Stimulated activated CD4-positive, alpha-beta T cell treated with anti-CD3 and anti-CD28 coated beads, Interleukin-12 subunit alpha, Interleukin-12 subunit beta, amount 100 ng/mL, for 48 hours (primary cell): ENCODE measurements at places on chromosomes 13 and 19.
A peak's percentile ranks its signal among the peaks of the same experiment; 100 is the strongest.

- DNase-seq, result no peak
These were observed 485.2 kb downstream of the ZNF536 start for GRCh38 chr19:30857388-30857787.

DNA sequence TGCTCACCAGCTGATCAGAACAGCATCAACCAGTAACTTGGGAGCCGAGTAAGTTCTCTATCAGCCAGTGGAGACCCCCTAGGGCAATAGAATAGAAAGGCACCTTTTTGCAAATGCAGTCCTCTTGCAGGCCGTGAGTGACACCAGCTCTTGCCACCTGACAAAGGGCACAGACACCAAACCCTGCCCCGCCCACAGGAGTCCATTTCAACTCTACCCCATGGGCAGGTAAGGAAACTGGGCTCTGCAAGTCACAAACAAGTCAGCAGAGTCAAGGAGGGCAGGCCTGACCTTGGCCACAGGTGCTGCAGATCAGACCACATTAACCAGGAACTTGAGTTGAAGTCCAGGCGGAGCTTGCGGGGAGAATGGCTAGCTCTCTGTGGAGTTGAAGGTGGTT lies 77.4 kb upstream of the SPATA13 start:
- no peak for DNase-seq

DNA sequence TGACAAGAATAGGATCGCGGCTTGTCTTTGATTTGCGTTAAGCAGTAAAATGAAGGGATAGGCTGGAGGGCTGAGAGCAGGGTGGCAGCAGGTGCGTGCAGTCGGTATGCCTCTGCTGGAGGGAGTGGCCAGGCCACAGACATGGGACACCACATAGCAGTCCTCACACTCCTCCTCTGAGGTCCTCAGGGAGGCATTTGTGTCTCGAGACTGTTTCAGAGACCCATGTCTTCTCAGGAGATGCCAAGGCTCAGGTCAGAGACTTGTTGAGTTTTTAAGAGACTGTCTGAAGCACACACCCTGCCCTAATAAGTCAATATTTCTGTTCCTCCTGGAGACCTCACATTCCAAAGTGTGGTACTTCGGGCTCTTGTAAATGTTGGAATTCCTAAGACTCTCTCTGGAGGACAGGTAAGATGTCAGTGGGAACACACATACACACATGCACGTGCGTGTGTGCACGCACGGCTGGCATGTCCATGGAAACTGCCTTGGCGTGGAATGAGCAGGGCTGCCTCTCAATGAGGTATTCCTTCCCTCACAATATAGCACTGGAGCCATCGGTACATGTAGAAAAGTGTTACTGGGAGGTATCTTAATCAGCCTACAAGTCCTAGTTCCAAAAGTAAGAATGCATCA lies 46.4 kb downstream of the COL4A2 start:
- DNase-seq, result no peak

DNA sequence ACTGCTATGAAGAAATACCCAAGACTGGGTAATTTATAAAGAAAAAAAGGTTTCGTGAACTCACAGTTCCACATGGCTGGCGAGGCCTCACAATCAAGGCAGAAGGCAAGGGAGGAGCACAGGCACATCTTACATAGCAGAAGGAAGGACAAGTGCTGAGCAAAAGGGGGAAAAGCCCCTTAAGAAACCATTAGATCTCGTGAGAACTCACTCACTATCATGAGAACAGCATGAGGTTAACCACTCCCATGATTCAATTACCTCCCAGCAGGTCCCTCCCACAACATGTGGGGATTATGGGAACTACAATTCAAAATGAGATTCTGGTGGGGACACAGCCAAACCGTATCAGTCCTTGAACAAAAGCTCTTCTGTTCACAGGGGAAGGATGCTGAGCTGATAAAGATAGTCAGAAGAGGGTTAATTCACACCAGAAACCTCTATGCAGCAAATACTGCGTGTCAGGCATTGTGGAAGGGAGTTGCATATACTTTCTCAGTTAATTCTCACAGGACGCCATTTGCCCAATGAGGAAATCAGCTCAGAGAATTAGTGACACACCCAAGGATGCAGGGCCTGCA lies 246.2 kb downstream of the FOXO1 start:
- DNase-seq, result no peak

GRCh38 chr19:44903602-44904425 lies 1.8 kb upstream of the APOE start:
- DNase-seq, result peak; percentile 89

DNA sequence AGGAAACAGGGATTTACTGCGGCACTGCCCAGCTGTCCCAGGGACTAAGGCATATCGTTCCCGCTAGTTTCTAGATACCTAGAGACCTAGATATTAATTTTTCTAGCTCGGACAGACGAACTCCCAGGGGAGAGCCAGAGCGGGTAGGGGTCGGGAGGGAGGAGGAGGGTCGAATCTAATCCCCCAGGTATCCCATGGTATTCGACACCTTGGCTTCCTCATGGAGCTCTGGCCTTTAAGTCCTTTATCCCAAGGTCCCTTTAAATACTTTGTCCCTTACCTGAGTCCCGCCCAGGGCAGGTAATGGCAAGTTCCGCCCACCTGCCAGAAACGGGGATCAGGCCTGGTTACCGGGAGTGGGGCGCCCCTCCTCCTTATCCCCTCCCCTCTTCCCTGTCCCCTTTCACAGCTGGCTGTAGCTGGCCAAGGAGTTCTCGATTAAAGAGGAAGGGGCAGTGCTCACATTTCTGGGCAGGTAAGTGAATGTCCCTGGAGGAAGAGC lies at the start of gene PRRG2:
TSS of gene PRRG2 (plus strand) at position 310 of the 502 bp plus-strand sequence. CDS start 1,904 bp downstream, outside the sequence.
- no peak for DNase-seq

GRCh38 chr19:43286096-43286495 lies 16.8 kb upstream of the PSG9 start:
- no peak for DNase-seq

- DNase-seq, result no peak
These were observed 44.8 kb downstream of the PEX11G start for GRCh38 chr19:7444042-7444441.

DNA sequence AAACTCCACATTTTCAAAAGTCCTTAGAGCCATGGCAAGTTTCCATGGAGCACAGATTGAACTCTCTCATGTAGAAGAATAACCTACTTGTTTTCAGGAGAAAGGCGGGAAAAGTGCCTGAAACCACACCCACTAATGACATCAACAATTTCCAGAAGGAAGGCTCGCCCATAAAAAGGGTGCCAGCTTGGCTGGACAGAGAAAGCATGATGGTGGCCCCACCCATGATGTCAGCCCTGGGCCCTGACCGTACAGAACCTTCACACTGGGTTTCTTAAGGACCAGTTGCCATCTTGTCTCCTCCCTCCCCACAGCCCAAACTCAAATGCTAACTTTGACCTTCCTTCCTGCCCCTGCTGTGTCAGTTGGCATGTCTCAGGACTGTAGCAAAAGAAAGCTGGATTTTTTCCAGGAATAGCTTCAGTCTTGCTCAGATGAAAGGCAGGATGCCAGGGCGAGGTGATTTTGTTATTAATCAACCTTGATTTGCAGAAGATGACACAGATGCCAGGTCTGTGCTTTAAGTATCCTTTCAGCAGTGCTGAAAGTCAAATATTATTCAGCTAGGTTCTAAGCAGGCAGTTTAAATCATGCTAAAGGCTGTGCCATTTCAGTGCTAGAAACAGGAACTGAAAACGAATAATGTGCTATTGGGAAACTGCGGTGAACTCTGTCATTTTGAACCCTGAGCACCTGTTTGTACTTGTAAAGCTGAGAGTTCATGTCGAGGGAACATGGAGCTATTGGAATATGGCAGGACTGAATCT lies 89.5 kb upstream of the RFC3 start:
- DNase-seq, result no peak

GRCh38 chr13:80957019-80957655 lies 616.2 kb upstream of the SPRY2 start:
- no peak for DNase-seq

- DNase-seq, result no peak
These were observed 45.7 kb upstream of the RNF113B start for GRCh38 chr13:98222816-98223215.

DNA sequence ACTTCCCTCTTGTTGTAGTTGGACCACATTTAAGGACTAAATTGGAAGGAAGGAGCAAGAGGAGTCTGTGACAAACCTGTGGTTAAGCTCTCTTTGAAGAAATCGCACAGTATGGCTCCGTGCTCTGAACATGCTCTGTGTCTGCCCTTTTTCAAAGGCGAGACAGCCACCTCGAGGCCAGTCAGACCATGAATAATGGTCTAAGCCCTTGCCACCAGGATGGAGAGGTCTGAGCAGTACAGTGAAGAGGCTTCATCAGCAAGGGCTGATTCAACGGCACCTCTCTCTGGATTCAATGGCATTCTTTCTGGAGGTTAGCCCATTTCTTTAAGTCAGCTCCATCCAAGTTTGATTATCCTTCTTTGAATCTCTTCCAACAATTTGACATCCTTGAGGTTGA lies 30.9 kb downstream of the FAM216B start:
- DNase-seq, result no peak

DNA sequence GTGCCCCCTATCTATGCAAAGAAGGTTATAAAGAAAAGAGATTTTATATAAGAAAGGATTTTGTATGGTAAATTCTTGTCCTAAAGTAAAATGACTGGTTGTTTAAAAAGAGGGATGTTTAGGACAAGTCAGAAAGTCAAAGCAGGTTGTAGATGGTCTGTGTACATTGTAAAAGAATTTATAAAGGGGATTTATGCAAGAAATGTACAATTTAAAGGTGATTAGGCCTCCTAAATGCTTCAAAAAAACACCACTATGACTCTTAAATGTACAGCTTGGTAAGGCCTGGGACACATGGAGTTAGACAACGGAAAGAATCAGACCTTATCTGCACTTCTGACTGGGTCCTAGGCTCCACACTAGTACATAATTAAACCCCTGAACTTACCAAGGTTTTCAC lies 19.3 kb upstream of the C13orf42 start:
- no peak for DNase-seq

GRCh38 chr19:1017115-1017905 lies 3.6 kb downstream of the TMEM259 start:
- DNase-seq, result no peak

GRCh38 chr13:52449331-52450011 lies 963 bp downstream of the VPS36 start:
- DNase-seq, result no peak

DNA sequence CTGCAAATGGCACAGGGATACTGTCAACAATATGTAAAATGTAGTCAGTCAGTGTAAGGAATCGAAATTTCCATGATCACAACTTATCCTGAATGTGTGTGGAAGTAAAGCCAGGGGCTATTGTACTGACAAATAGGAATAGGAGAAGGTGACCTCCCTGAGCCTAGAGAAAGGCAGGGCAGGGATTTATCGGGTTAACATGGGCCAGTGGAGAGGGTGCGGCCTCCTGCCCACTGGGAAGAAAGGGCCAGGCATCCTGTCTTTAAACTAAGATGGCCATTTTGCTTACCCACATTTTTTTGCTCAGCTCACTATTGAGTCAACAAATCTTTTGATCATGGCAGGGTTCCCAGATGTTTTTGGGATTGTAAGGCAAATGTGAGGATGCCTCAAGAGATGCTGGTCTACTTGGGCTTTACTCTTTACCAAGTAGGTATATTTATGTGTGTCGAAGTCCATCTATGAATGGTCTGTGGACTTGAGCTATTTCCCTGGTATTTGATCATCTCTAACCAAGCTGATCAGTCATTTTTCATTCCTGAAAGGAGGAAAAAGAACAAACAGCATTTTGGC lies 116.6 kb upstream of the RNF113B start:
- no peak for DNase-seq

DNA sequence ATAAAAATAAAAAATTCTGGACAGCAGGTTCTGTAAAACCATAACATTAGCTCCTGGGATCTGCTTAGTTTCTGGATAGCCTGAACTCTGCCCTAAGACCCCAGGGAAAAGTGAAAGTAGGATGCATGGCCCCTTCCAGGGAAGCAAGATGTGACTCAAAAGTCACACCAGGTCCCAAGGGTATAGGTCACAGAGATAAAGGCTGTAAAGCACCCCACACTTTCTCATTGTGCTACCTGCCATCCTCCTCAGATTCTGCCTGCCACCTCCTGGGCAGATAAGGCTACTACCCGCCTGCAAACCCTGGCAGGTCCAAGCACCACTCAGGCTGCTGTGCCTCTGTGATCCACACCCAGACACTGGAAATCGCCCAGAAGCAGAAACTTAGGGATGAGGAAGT lies 20.6 kb downstream of the FFAR2 start:
- peak; percentile 38 for DNase-seq

DNA sequence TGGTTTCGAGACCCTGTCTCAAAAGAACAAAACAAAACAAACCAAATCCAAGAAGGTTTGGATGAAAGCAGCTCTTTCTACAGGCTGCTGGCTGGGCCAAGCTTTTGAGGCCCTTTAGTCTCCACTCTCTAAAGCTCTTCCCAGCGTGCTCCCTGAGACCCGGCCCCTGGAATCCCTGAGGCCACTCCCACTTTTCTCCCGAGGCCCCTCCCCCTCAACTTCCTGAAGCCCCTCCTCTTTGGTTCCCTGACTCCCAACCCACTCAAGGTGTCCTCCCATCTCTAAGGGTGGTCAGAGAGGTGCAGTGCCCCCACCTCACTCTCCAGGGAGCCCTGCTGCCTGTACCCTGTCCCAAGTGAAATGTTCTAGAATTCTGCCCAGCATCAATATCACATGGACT lies 10.6 kb downstream of the ERICH6B start:
- DNase-seq, result no peak

- no peak for DNase-seq
These were observed 32.3 kb downstream of the COL4A1 start for GRCh38 chr13:110274687-110275086.

- no peak for DNase-seq
These were observed 118.7 kb upstream of the C1QTNF9B start for GRCh38 chr13:24016046-24016445.
